ENCODE measurements at places on chromosomes 5 and 9.
A peak's percentile ranks its signal among the peaks of the same experiment; 100 is the strongest.

GRCh38 chr9:81562231-81563019 is 126.9 kb downstream of the TLE1 start:
- peak; percentile 28 for DNase-seq

GRCh38 chr5:37598733-37599132 is 219.6 kb downstream of the WDR70 start:
- DNase-seq: no peak

GRCh38 chr9:27440888-27441740 is 83.0 kb upstream of the IFNK start:
- DNase-seq: no peak

DNA sequence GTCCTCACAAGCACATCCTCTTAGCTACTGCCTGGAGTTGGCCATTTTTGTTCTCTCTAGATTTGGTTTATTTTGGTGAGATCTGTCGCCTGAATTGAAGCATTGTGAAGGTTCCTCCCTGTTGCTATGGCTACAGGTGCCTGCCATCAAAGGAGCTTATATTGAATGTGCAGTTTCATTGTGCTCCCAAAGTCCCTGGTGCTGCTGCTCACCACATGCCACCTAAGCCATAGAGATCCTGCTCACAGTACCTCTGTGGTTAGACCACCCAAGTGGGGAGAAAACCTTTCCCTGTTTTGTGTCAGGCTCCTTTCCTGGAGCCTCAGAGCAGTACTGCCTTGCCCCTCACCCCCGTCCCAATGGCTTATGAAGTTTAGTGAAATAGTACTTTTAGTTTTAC is 383.4 kb downstream of the TMEM38B start:
- DNase-seq: no peak

GRCh38 chr5:179345433-179346321 is at the start of gene ADAMTS2:
Gene ADAMTS2, minus strand, starts transcription at chr5:179345461. Its CDS starts 133 bp downstream, at chr5:179345328.
- no peak for DNase-seq

DNA sequence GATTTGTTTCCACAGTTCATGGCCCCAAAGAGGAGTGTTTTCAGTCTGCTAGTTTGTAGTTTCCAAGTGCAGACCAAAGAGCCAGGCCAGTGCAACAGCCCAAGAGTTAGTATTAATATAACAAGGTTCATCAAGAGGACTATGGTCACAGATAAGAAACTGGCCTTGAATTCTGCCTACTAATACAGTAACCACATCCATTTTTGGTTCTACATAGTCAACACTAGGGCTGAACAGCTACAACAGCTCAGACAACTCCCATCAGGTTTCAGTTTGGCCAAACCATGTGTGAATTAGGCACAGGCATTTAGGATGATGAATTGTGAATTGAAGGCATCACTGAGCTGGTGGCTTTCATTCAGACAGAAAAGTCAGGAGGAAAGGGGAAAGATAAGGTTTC is 13.8 kb upstream of the UBQLN1 start:
- DNase-seq: no peak

GRCh38 chr9:124008303-124008693 is 3.3 kb upstream of the LHX2 start:
- no peak for DNase-seq

DNA sequence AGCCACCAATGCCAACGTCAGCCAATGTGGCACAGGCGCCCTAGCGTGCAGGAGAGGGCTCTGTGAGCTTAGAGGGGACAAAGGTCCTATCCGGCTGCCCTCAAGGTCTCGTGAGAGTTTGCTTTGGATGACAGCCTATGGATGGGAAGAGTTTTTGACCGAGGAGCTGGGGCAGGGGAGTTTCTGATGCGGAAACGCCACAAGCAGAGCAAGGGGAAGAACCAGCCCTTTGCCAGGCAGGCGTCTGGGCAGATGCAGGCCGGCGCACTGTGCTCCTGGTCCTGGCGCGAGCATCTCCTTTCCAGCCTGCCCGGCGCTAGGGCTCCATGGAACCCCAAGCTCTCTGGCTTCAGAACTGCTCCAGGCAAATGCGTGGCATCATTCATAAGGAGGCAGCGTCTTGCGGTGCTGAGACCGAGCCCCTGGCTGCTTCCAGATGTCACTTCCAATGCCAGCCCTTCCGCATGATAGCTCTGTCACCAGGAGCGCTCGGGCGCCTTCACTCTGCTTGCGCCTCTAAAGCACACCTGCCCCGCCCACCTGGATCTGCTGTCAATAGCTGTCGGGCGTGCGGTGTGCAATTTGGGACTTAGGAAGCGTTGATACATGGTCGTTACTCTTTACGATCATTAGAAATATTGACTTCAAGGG is 374.9 kb upstream of the IRX1 start:
- DNase-seq: no peak

DNA sequence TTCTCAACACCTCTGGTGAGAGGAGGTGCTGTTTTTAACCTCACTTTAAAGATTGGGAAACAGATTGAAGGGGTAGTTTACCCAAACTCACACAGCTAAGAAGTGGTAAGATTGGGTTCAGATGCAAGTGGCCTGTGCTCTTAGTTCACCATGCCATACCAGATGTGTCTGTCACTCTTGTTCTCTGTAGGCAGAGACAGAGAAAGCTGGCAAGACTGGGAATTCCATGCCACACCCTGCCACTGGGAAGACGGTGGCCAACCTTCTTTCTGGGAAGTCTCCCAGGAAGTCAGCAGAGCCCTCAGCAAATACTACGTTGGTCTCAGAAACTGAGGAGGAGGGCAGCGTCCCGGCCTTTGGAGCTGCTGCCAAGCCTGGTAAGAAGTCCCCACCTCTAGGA is 11.0 kb downstream of the TCOF1 start:
- DNase-seq: no peak

DNA sequence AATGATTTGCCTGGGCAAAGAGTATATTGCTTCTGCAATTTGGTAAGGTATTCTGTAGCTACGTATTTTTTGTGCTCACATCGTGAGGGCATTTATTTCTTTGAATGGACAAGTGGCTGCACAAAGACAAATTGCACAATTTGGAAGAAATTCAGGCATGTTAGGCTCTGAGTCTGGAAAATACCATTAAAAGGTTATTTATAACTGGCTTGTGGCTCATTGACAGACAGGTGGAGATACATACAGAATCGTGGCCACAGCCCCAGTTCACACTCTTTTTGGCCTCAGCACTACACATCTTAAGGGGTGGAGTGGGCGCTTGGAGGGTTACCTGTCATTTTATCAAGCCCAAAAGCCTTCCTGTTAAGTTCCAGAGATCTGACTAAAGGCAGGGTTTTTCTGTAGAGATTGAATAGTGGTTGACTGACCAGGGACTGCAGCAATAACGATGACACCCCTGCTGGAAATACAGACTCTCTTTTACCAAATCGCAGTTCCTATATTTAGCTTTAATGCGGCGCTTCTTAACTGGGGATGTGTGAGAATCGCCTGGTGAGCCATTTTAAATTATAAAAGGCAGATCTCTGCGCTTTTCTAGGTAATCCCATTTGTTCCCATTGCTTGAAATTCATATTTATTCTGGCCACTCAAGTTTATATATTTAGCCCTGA is 14.7 kb downstream of the MAN2A1 start:
- DNase-seq: no peak

GRCh38 chr5:118371973-118372831 is 616.1 kb downstream of the DTWD2 start:
- no peak for DNase-seq

GRCh38 chr5:167626341-167627123 is 664.9 kb upstream of the WWC1 start:
- no peak for DNase-seq

Measured in AG09319 (cell line).